ENCODE measurements at places on chromosomes 13 and 19.
A peak's percentile ranks its signal among the peaks of the same experiment; 100 is the strongest.

DNA sequence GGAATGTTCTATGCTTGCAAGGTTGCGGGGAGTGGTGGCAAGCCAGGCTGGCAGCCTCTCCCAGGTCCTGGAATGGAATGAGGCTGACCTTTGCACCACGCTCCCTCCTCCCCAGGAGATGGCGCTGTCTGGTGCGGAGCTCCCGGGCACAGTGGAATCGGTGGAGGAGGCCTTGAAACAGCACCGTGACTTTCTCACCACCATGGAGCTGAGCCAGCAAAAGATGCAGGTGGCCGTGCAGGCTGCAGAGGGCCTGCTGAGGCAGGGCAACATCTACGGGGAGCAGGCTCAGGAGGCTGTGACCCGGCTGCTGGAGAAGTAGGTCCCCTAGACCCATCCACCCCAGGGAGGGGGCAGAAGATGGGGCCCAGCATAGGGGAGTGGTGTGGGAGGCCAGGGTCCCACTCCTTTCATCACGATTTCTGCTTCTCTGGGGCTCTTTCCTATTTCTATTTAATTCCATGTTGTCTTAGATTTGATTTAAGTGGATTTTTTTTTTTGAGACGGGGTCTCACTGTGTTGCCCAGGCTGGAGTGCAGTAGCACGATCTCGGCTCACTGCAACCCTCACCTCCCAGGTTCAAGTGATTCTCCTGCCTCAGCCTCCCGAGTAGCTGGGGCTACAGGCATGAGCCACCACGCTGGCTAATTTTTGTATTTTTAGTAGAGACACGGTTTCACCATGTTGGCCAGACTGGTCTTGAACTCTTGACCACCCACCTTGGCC lies 53.2 kb upstream of the SHKBP1 start:
- DNase-seq: peak; percentile 74

DNA sequence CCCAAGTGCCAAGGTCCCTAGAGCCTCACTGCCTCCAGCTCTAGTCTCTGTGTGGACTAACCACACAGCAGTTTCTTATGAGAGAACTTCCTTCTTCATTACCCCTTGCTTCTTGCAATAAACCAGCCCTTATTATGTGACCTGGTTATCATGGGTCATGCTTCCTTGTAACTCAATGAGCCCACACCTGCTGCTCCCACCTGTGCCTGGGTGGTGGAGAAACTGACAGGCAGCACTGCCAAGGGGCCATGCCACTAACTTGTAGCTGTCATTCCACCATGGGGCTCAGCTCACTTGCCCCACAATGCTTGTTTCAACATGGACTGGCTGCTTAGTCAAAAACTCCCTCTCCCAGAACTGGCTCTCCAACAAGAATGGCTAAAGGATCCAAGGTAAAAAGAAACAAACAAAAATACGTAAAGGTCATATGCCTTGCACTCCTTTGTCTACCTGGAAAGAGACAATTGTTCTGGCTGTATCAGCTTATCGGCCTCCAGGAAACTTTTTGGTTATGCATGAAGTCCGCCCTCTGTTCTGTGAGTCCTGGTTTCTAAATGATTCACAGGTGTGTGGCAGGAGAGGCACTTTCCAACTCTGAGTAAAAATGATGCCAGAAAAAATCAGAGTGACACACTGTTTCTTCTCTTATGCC lies 446.4 kb downstream of the COG6 start:
- peak; percentile 27 for DNase-seq

GRCh38 chr13:61370520-61370919 lies 45.1 kb downstream of the PCDH20 start:
- DNase-seq: no peak

DNA sequence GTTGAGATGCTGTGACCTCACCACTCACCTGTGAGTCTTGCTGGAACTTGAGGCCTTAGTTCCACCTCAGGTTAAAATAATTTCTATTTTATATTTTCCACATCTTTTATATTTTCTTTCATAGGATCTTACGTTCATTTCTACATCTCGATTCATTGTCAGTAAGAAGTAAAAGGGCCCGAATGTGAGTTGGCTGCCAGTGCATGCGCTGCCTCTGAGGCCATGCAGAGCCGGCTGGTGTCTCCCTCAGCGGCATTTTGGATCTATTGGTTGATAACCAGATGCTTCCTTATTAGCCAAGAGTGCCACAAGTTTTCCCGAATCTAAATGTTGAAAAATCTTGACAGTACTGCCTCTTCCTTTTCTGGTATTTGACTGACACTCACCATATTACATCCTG lies 347.3 kb downstream of the TEX29 start:
- DNase-seq: no peak

DNA sequence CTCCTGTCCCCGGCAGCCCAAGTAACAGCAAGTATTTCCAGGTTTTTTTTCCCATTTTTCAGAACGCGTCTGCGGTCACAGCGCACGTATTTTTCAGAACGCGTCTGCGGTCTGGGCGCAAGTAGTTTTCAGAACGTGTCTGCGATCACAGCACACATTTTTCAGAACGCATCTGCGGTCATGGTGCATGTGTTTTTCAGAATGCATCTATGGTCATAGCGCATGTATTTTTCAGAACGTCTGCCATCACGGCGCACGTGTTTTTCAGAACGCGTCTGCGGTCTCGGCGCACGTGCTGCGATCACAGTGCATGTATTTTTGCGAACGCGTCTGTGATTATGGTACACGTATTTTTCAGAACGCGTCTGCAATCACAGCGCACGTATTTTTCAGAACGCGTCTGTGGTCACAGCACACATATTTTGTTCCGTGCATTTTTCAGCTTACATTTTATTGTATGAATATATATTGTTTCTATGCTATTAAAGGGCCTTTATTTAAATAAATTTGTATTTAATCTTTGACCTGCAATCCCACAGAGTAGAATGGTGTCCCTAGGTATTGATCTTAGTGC lies 19.7 kb downstream of the ATP4B start:
- DNase-seq: no peak

DNA sequence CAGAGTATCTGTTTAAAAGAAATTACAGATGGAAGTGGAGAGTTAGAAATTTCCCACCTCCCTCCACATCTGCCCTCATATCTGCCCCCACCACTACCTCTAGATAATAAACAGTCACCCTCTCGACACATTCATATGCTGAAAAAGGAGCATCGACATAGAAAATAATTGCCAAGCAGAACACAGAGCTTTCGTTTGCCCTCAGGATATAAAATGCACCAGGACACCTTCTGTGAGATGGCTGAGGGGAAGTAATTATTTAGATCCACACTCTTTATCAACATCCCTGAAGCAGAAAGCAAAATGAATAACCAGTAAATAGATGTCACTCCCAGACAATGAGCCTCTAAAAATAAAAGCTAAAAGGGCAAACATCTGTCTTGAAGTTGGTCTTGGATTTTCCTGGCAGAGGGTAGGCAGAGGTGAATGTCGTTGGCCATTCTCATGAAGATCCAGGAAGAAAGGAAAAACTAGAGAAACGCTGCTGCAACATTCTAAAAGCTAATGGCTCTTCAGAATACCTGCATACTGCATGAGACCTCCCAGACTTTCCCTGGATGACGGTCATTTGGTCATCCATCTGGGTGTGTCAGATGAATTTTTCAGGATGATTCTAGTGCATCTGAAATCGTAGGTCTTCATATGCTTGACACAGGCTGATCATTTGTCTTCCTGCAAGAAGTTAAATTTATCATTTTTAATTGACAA lies 527.5 kb downstream of the RFC3 start:
- DNase-seq: no peak

- DNase-seq: no peak
Measured at GRCh38 chr19:51022526-51022925, 3.0 kb upstream of the KLK10 start.

- DNase-seq: peak; percentile 94
Measured at GRCh38 chr19:43619262-43620060, at the start of gene ZNF428. ZNF428 (minus strand) TSS chr19:43619629; CDS start chr19:43614304, 5,325 bp downstream.

DNA sequence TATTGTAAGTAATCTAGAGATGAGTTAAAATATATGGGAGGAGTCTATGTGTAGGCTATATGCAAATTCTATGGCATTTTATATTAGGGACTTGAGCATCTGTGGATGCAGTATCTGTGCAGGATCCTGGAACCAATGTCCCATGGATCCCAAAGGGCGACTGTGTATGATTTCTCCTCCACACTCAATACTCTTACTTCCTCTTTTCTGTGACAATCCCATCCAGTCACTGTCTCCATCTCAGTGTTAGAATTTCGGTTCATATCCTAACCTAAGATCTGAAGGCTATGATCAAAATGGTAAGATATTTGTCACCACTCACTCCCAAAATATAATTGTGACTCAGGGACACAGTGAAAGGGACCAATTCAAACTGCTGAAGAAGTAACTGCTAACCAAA lies 15.1 kb upstream of the ZNF599 start:
- no peak for DNase-seq

DNA sequence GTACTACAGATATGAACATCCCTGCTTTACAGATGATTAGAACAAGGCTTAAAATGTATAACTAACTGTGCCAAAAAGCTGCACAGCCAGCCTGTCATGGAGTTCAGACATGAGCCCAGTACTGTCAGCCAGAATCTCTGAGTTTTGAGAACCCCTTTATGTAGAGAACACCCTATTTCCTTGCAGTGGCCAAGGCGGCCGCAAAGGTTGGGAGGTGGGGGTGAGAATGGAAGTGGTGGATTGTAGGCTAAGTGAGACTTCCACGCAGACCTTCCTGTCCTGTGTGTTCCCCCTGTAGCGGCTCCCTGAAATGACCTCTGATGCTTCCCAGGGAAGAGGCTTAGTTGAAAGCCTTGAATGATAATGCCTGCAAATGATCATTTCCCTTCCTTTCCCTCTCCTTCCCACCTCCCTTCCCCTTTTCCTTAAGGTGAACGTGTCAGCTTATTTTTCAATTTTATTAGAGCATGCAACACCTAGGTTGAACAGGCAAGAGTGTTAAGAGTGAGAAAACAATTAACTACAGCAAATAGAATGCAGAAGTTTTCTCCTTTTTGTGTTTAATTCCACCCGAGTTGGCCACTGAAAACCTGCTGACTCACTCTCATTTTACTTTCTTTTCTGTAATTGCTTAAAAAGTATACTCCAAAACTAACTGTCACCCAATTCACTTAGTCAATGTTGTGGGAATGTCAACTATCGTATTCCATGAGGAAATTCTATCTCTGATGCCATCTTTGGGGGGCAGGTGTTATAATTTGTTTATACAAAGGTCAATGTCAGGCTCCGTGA lies 167.0 kb upstream of the EDNRB start:
- DNase-seq: no peak

DNA sequence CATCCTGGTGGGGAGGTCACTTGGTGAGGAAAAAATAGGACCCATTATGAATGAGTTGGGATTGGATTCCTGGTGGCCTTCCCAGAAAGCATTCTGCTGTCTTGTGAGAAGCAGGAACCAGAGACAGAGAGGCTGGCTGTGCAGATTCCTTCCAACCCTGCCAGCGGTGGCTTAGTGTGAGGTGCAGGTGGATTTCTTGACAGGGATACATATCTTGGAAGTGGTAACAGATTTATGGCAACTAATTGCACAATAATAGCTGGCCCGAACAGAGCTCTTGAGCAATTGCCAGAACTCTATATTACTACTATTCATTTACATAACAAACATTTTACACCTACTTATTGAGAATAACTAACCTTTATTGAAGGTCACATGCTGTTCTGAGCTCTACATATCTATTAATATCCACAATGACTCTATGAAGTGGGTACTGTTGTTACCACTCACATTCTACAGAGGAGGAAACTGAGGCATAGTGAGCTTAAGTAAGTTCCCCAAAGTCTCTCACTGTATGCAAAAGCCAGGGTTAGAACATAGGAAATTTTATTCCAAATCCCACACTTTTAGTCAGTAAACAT lies 173.9 kb upstream of the SERP2 start:
- no peak for DNase-seq

- no peak for DNase-seq
Measured at GRCh38 chr19:37466277-37466797, 907 bp downstream of the ZNF569 start.

GRCh38 chr19:42374826-42375376 lies 15.2 kb downstream of the CNFN start:
- DNase-seq: no peak

- DNase-seq: peak; percentile 83
Measured at GRCh38 chr19:12777217-12778016, 2.1 kb upstream of the HOOK2 start.

DNA sequence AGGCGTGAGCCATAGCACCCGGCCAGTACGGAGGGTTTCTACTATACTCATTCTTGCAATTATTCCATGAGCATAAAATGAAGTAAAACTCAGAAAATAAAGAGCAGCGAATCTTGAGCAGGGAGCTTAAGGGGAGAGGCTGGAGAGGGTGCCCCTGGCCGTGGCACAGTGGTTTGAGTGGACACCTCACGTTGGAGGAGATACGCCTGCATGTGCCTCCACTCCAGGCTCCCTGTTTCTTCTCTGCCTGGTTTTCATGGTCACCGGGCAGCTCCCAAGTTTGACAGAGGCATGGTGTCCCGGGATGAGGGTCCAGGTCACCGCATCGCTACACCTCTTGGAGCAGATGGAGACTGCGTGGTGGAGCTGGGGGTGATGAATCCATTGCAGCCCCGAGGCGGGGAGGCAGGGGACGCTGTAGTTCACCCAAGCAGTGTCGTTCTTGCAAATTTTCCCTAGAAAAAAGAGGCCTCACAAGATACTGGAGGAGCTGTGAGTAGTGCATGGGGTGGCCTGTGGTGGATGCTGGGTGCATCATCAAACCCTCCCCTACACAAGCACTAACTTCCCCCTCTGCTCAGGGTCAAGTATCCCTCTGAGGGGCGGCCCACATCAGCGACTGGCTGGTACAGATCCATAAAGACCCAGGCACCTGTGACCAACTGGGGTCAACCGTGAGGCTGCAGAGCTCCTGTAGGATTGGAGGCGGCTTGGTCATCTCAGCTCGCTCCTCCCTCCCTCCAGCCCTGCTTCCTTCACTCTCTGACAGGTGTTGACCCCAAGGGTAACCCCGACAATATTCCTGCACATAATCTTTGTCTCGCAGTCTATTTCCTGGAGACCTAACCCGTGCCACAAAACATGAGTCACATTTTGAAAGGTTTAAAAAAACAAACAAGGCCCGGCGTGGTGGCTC lies 3.6 kb upstream of the MIER2 start:
- no peak for DNase-seq

DNA sequence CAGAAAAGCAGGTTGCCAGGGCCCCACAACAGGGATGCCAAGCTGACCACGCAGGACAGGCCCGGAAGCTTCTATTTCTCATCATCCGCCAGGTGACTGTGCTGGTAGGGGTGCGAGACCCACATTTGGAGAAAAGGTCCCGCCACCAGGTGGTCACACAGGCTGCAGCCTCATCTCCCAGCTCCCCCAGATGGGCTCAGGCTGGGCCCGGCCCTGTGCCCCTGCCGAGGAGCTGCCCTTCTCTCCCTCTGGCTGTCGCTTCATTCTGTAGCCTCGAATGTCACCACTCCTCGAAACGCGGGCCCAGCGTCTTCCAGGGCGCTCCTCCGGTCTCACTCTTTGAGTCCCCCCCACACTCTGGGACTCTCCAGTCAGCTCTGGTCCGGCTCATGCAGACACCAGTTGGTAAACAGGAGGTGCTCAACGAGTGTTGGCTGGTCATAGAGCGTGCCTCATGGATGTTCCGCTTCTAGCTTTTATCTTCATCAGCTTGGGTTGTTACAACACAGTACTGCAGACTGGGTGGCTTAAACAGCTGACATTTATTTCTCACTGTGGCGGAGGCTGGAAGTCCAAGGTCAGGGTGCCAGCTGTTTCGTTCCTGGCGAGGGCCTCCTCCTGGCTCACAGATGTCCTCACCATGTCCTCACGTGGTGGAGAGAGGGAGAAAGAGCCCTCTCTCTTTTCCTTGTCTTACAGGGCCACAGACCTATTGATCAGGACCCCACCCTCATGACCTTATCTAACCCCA lies 87.1 kb downstream of the TEX29 start:
- DNase-seq: no peak

GRCh38 chr19:7928741-7929701 lies 3.1 kb upstream of the CTXN1 start:
- DNase-seq: peak; percentile 73

GRCh38 chr19:33405553-33406461 lies 32.3 kb downstream of the CEBPG start:
- DNase-seq: no peak

All from GM20000 (cell line).